ENCODE measurements at places on chromosomes 12 and 14.

DNA sequence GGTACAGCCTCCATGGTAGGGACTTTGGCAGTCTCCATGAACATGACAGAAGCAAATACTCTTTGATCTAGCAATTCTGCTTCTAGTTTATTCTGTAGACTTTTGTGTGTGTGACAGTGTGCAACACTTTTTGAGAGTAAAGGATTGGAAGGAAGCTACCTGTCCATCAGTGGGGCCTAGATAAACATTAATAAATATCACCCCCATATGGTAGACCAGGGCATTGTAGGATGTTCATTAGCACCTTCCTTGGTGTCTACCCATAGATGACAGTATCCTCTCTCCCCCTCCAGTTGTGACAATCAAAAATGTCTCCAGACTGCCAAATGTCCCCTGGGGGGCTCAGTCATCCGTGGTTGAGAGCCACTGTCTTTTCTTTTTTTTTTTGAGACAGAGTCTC, 10.8 kb downstream of the SNRNP35 start:
- DNase-seq: no peak

DNA sequence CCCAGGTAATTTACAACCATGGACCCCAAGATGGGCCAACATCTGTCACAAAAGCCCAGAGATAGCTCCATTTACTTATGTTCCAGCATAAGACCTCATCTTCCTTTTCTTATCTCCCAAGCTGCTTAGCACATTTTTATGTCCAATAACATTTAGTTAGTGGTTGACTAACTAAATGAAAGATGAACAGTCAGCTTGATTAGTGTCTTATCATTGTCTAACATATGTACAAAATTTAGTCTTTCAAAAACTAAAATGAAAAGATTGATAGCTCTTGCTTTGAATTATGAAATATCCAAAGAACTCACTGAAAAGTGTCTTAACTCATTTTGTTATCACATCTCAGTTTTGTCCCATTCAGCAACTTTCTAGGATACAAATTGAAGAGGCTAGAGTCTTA, 163.1 kb upstream of the EGLN3 start:
- no peak for DNase-seq

GRCh38 chr12:7188562-7189397, 706 bp upstream of the PEX5 start:
- peak; percentile 74 for DNase-seq

DNA sequence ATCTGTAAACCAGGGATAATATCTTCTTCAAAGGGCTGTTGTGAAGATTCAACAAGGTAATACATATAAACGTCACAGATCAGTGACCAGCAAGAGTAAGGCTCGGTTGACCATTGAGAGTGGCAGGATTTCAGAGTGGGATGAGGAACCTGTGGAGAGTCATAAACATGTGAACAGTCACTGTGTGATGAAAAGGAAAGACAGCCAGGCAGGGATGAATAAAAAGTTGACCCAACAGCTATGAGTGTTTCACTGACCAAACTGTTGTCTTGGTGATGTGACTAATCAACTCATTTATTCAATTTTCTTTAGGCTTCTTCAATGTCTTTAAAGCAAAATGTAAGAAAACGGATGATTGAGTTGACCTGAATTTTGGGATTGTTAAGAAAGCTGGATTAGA, 8.6 kb upstream of the FRMD6 start:
- no peak for DNase-seq

GRCh38 chr12:132154341-132154761, 10.1 kb downstream of the NOC4L start:
- no peak for DNase-seq

DNA sequence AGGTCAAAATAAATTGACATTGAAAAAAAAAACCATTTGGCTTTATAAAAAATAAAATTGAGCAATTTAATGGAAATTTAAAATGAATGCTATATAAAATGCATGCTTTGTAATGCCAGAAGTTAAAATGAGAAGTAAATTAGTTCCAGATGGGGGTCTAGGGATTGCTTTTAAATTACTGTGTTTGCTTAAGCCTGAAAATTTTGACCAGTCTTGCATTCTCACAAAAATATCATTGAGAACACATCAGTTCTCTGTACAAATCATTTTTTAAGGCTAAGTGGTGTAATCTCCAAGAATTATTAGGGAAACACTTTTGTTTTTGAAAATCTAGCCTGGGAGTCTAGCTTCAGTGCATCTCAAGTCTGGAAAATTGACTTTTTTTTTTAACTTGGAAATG, 90.7 kb downstream of the RERG start:
- DNase-seq: no peak

GRCh38 chr12:116843085-116843484, 38.2 kb downstream of the HRK start:
- no peak for DNase-seq

DNA sequence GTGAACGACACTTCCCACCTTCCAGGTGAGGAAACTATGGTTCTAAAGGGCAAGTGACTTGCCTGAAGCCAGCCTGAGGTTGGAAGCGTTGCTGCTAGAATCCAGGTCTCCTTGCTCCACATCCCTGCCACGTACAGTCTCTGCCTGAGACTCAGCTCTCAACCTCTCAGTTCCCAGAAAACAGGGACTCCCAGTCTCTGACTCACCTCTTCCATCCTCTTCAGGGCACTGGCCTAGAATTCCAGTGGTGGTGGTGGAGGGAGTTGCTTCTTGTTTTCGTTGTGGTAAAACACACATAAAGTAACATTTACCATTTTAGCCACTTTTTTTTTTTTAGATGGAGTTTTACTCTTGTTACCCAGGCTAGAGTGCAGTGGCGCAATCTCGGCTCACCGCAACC, 7.3 kb downstream of the GPR68 start:
- no peak for DNase-seq

- no peak for DNase-seq
Measured at GRCh38 chr12:121120323-121120722, 12.4 kb upstream of the P2RX7 start.

DNA sequence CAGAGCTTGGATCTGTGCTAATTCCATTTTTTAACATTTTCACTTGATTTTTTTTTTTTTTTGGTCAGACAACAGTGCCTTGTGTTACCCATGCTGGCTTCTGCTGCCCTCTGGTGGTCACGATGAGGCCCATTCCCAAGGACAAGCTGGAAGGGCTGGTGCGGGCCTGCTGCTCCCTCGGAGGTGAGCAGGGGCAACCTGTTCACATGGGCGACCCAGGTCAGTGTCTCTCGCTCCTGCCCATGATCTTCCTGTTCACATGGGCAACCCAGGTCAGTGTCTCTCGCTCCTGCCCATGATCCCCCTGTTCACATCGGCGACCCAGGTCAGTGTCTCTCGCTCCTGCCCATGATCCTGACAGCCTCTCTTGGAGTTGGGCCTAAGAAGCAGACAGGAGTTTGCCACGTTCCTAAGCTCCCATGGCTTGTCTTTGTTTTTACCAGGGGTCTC, 59.4 kb downstream of the DGLUCY start:
- peak; percentile 81 for DNase-seq

DNA sequence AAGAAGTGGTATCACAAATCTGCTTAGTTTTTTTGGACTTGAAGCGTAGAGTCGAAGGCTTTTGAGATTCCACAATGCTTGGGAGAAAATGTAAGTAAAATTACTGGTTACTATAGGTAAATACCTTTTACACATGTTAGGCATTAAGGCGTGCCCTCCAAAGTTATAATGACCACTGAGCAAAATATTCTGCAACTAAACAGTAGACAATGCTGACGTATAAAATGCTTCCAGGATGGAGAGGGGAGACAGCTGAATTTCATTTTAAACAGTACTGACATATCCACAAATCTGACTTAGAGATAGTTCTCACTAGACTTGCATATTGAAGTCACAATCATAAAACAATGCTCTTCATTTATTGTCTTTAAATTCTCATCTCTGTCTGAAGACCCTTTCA, 144.5 kb upstream of the DCN start:
- no peak for DNase-seq

GRCh38 chr12:131844656-131845055, 16.5 kb downstream of the MMP17 start:
- DNase-seq: no peak

GRCh38 chr14:89424241-89424640, 7.2 kb upstream of the FOXN3 start:
- DNase-seq: no peak

GRCh38 chr12:90075685-90076084, 367.0 kb upstream of the ATP2B1 start:
- DNase-seq: no peak

- no peak for DNase-seq
Measured at GRCh38 chr14:61646366-61647116, 48.8 kb upstream of the HIF1A start.

DNA sequence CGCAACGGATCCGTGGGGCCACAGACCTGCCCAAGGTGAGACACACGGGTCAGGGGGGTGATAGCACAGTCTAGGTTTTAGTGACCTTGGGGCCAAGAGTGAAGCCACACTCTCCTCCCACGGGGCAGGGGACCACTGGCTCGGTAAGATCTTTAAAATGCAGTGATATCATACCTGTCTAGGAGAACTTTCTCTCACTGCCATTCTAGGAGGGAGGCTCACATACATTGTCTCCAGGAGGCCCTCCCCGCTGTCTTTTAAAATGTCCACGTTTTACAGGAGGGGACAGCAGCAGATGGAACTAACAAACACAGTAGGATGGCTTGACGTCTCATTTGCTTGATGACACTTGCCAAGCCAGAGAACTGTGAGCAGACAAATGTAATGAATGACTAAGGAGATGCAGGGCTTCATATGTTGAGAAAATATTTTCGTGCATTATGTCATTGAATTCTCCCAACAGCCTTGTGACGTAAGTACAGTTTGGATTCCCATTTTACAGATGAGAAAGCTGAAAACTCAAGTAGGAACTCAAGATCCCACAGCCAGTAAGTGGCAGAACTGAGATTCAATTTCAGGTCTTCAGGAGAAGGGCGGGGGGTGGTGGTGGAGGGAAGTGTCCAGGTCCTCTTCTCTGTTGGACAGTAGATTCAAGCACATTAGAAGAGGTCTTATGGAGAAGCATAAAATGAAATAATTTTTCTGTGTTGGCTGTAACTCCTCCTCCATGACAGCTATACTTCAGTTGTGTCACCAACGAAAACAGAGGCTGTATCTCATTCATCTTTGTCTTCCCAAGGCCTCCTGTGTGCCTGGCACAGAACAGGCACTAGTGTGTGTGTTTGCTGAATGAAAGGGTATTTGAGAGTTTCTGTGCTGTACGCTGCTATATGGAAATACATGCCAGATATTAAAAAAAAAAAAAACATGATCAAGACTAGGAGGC, 2.1 kb downstream of the VASH1 start:
- DNase-seq: peak; percentile 2

GRCh38 chr12:57158665-57159064, 11.2 kb upstream of the LRP1-AS start:
- no peak for DNase-seq

GRCh38 chr12:71727958-71728357, 26.7 kb upstream of the RAB21 start:
- DNase-seq: no peak

GRCh38 chr12:3622021-3622821, 130.7 kb downstream of the CRACR2A start:
- DNase-seq: no peak

GRCh38 chr14:49692811-49693734, at the start of gene KLHDC1:
TSS of gene KLHDC1 (plus strand) at chr14:49693120. CDS start at chr14:49693195, 75 bp downstream.
- peak; percentile 74 for DNase-seq

DNA sequence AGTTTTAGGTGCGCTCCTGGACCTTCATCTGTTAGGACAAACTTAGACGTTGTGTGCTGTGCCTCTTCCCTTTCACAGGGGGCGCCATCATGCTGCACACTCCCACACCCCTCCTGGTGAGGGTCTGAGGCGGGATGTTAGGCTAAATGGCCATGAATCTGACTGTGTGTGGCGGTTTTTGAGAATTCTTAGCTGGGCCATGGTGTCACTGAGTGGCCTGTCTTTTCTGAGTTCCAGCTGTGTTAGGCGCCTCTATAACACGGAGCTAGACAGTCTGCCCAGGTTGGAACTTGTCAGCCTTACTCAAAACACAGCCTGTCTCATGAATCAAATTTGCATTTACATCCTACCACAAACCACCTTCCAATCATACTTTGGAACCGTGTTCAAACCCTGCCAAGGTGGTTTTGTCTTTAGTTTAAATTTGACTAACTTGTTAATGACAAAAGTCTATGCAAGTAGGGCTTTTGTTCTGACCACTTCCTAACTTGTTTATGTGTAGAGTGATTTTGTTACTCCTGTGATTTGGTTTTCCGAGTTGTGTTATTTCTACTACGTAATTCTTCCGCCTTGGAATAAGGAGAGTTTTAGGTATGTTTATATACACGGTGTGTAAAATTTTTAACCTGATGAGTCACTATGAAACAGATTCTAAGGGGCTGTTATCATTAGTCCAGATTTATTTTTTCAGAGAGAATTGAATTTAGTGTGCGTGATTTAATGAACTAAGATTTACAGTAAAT, 19.6 kb downstream of the ACVR1B start:
- no peak for DNase-seq

- no peak for DNase-seq
Measured at GRCh38 chr14:20620798-20621478, 20.6 kb downstream of the OR6S1 start.

DNA sequence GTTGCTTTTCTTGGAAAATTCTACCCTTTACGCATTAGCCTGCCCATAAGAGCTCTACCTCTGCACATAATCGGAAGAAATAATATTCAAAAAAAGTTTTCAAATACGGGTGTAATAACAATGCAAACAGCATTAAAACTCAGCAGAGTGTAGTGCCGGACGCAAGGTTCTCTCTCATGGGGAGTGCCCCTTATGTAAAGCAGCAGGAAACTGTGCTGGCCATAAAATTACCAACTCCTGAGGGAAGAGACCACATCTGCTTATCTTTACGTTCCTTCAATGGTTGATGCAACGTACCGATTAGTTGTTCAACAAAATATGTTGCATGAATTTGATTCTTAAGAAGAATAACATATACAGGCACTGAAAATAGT, 118.7 kb upstream of the TMCC3 start:
- DNase-seq: no peak

DNA sequence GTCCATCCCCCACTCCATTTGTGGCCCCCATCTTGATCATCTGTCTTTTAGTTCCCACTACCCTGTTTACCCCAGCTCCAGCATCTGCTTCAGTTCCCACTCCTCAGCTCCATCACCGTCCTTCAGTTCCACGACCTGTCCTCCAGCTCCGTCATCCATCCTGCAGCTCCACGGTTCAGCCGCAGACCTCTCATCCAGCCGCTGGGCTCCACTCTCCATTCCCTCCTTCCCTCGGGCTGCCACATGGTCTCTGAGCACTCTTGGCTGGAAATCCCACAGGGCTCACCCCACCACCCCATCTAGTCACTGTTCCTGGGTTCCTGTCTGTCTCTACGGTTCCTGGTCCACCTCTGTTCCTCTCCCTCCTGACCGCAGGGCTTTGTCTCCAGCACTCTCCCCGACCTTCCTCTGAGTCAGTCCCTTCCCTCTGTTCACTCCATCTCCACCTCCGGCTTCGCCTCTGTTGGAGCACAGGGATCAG, 3.3 kb upstream of the P3H3 start:
- no peak for DNase-seq

- DNase-seq: no peak
Measured at GRCh38 chr12:75746621-75747020, 235.2 kb upstream of the KRR1 start.
